ENCODE measurements at places on chromosomes 12 and 14.

- no peak for DNase-seq
These were observed 462.3 kb upstream of the LRFN5 start for GRCh38 chr14:41144370-41144769.

GRCh38 chr14:68771631-68772030 lies 21.2 kb downstream of the ZFP36L1 start:
- DNase-seq: no peak

DNA sequence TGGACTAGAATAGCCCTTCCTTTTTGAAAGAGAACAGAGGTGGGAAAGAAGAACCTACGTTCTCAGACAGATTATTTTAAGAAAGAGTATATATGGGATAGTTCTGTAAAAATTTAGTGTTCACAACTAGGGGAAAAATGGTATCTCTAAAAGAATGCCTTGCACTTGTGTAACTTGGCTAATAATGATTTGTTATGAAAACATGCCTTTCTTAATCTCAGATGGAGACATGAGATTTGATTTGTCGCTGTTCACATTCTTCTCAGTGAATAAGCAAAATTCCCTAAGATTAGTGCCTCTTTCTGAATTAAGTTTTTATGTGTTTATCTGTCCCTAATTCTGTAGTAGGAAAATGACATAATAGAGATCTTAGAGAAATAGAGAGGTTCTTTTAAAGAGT lies 100.8 kb downstream of the USP15 start:
- no peak for DNase-seq

DNA sequence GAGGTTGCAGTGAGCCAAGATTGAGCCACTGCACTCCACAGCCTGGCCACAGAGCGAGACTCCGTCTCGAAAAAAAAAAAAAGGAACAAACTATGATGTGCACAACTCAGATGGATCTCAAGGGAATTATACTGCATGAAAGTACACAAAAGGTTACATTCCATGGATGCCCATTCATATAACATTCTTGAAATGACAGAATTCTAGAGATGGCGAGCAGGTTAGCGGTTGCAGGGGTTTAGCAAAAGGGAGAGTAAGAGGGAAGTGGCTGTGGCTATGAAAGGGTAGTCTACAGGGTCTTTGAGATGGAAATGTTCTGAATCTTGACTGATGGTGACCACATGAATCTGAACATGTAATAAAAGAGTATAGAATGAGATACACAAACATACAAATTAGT lies 49.7 kb downstream of the CKB start:
- no peak for DNase-seq

- DNase-seq: no peak
These were observed 8.7 kb upstream of the KTN1 start for GRCh38 chr14:55571125-55571889.

DNA sequence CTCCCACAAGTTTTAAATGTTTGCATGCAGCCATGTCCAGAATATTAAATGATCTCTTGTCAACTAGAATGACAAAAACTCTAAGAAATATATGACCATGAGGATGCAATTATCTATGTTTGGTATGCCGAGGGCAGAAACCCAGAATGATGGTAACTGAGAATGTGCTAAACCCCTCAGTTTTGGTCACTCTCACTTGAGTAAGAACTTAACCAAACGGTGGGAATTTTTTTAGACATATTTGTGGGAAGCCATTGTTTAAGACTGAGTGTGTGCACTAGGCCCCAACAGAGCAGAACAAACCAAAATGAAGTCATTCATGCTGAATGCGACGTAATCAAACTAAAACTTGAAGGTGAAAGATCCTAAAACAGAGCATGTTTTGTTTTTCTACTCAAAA lies 1927.9 kb upstream of the SEL1L start:
- DNase-seq: no peak

GRCh38 chr14:52333823-52334657 lies 19.9 kb downstream of the PTGER2 start:
- DNase-seq: no peak

- no peak for DNase-seq
These were observed 16.6 kb downstream of the SOCS2 start for GRCh38 chr12:93589081-93589480.

DNA sequence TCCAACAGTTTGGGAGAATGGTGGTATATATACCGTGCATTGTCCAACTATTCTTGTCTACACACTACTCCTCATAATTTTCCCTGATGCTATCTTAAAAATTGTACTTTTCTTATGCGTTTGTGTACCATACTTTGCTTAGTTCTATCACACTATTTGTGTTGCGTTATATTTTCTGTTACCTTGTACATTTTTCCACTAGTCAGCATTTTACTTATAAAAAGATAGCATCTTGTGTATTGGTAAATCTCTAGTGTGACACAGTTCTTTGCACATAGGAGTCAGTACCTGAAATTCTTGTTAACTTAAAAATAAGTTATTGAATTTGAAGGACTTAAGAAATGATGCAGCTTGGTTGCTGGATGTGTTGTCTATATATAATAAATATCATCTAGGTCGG lies 201.8 kb upstream of the LMO3 start:
- no peak for DNase-seq

- no peak for DNase-seq
These were observed 43.2 kb downstream of the GALNT4 start for GRCh38 chr12:89481213-89481914.

- peak; percentile 20 for DNase-seq
These were observed 26.1 kb downstream of the DTX1 start for GRCh38 chr12:113082486-113083148.

DNA sequence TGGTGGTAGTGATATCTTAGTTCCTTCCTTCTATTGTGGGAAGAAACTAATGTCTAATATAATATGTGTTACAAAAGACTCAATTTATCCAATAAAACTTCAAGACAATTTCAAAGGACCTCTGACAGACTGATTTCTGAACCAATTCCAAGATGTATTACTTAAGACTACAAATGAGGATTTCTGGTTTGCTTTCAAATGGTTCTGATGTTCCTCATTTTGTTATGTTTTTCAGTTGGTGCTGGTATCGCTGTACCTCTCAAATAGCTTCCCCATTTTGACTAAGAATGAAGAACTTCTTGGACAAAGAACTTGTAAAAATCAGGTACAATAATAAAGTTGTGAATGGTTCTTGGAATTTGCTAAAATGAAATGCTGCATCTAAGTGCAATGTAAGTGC lies 19.4 kb upstream of the MBIP start:
- DNase-seq: no peak

GRCh38 chr14:99158150-99158549 lies 113.8 kb downstream of the BCL11B start:
- no peak for DNase-seq

- no peak for DNase-seq
These were observed 41.6 kb downstream of the ITPK1 start for GRCh38 chr14:93073910-93074769.

GRCh38 chr12:107530701-107531100 lies 154.9 kb upstream of the PWP1 start:
- no peak for DNase-seq

GRCh38 chr14:76909266-76909665 lies 83.1 kb downstream of the LRRC74A start:
- DNase-seq: no peak

- peak; percentile 74 for DNase-seq
These were observed at the start of gene JPH4 for GRCh38 chr14:23578560-23579310. JPH4 (minus strand) TSS chr14:23578790; CDS start chr14:23577453, 1,337 bp downstream.

GRCh38 chr12:3032770-3033538 lies 44.2 kb upstream of the TSPAN9 start:
- no peak for DNase-seq

DNA sequence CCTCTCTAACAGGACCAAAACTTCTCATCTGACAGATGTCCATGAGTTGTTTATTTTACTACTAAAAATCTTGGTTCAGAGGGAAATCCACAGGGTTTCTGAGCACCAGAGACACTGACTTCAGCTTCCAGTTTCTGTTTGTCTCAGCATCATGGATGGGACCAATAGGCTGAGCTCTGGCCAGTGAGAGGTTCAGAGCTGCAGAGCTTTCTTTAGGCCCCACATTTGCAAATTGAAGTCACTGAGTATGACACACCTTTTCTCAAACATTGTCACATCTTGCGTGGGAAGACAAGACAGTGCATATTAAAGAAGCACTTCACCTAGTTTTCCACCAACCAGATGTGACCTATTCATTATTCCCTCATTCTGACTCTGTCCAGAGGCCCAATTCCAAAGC lies 45.2 kb downstream of the RDH12 start:
- no peak for DNase-seq

GRCh38 chr14:51676549-51676948 lies 24.8 kb downstream of the FRMD6 start:
- DNase-seq: no peak

DNA sequence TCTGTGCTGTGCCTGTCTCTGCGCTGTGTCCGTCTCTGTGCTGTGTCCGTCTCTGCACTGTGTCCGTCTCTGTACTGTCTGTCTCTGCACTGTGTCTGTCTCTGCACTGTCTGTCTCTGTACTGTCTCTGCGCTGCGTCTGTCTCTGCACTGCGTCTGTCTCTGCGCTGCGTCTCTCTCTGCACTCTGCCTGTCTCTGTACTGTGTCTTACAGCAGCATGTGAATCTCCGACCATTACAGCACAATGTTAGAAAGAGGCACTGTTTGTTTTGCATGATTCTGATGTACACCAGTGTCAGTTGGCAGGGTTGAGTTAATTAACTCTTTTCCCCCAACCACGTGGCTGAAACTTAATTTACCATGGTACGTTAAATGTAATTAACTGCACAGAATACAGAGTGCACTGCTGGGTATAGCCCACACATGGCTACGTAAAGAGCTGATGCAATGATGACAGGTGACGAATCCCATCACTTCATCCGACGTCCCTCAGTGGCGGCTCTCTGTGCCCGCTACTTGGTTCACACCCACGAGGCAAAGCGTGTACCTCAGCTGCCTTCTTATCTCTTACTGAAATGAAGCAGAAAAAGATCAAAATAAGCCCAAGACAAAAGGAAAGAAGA lies 127.7 kb upstream of the SFSWAP start:
- no peak for DNase-seq

GRCh38 chr12:3803865-3804472 lies 51.1 kb upstream of the CRACR2A start:
- peak; percentile 68 for DNase-seq

DNA sequence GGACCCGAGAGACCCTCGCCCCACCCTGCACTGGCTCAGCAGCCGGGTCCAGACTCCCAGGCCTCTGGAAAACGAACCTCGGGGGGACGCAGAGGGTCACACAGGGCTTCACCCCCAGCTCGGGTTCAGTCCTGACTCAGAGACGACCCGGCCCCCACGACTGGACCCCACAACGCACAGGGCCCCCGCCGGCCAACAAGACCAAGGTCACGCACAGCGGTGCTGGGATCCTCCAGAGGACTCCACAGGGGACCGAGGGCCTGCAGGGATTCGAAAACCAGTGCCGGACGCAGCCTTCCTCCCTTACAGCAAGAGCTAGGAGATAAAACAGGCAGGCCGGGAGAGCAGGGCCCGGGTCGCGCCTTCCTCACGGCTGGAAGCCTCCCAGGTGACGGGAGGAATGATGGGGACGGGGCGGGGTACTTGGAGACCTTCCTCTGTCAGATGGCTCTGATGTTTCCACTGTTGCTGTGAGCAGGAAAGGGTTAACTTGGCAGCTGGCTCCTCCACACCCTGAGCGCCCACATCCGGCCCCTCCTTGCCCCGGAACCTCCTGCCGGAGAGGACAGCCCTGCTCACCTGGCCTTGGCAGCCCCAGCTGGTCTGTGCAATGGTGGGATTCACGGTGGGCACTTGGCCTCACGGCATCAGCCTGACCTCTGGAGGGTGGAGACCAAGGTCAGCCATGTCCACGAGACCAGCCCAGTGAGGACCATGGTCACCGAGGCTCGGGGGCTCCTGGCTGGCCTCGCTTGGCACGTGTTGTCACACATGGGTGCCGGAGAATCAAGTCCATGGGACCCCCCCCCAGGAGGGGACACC lies 46.2 kb downstream of the GALNT9 start:
- no peak for DNase-seq

GRCh38 chr12:5944053-5944452 lies 1.0 kb downstream of the ANO2 start:
- no peak for DNase-seq

- no peak for DNase-seq
These were observed 406 bp downstream of the PARP2 start for GRCh38 chr14:20343862-20344220.

DNA sequence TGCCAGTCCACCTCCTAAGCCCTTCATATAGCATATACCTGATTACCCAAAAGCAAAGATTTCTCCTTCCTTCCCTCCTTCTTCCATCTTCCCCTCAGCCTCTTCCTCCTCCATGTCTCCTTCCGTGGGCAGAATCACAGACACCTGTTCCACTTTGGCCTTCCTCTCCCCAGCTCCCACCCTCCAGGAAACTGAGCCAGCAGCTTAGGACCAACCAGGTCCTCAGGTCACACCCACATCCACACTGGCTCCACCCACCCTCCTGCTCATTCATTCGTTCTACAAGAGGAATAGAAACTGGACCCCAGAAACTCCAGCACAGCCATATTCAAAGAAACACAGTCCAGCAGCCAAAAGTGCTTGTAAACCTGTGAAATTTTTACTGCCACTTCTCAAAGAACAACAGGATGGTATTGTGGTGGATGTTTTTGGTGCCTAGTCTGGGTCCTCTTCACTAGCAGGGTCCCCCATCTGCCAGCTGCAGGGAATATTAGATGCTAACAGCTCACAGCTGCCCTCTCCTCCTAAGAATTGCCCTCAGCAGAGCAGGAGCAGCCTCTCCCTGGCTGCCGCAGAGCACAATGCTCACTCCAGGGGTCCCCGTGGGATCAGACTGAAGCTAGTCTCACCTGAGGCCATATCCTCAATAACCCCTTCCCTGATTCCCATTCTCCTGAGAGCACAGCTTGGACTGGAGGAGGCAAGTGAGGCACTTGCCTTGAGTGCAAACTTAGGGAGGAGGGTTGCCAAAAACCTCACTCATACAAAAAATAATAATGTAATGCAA lies 18.4 kb downstream of the CMKLR1 start:
- no peak for DNase-seq

GRCh38 chr12:52307836-52308805 lies 13.1 kb downstream of the KRT83 start:
- DNase-seq: peak; percentile 78

DNA sequence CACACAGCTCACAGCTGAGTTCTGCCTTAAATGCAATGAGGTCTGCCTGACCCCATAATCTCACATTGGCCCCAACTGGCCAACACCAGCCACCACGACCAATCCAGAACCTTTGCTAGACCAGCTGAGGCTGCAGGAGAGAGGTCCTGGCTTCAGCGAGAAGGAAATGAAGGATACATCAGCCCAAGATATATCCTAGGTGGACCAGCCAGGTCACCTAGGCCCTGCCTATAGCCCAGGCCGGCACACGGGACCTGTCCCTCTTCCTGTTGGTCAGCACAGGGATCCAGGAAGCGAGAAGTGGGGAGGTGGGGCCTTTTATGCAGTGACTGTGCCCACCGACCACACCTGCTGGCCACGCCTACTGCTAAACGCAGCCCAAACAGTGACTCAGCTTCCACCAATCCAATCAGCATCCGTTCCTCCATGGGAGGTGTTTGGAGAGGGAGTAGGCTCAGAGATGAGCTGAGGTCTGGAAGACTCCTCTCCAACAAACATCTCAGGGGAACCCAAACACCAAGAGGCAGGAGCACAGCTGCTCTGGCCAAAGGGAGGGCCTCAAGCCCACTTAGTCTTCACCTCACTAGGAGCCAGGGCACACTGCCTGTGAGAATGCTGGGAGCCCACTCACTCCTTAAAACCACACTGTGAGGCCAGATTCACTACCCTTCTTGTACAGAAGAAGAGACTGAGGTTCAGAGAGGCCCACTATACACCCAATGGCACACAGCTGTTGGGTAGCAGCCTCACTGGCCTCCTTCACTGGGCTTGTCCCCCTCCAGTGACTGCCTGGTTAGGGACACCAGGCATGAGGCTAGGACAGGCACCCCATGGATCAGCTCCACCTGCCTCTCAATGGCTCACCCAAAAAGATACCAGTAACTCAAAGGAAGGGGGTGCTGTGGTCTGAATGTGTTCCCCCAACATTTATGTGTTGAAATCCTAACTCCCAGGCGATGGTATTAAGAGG lies 51.3 kb upstream of the PPP2R5C start:
- no peak for DNase-seq

Measured in posterior cingulate gyrus (tissue), 11 donors.